Adrenal gland (tissue), 19 donors: ENCODE measurements at places on chromosomes 1 and 21. TPM values are rescaled to one million over a fixed set of nuclear protein-coding genes. Genes with fewer than 3 reads are reported as not detected.

- no peak overlapping the region for H3K27ac ChIP-seq
- H3K27me3 ChIP-seq = no peaks in the 10 kb centered on the region
- H3K36me3 ChIP-seq = no peaks in the 10 kb centered on the region
- H3K4me1 ChIP-seq = no peaks in the 10 kb centered on the region
- H3K4me3 ChIP-seq = no peak overlapping the region
These were observed 35.4 kb downstream of the RSPH1 start for GRCh38 chr21:42460391-42461184.

- peaks cover 4% of the 10 kb centered on the region for H3K4me1 ChIP-seq
- H3K36me3 ChIP-seq = no peaks in the 10 kb centered on the region
- peak; percentile 79 for DNase-seq
- peaks cover 4% of the 10 kb centered on the region for H3K27me3 ChIP-seq
These were observed 37.9 kb upstream of the BTG2 start for GRCh38 chr1:203267347-203267846.

DNA sequence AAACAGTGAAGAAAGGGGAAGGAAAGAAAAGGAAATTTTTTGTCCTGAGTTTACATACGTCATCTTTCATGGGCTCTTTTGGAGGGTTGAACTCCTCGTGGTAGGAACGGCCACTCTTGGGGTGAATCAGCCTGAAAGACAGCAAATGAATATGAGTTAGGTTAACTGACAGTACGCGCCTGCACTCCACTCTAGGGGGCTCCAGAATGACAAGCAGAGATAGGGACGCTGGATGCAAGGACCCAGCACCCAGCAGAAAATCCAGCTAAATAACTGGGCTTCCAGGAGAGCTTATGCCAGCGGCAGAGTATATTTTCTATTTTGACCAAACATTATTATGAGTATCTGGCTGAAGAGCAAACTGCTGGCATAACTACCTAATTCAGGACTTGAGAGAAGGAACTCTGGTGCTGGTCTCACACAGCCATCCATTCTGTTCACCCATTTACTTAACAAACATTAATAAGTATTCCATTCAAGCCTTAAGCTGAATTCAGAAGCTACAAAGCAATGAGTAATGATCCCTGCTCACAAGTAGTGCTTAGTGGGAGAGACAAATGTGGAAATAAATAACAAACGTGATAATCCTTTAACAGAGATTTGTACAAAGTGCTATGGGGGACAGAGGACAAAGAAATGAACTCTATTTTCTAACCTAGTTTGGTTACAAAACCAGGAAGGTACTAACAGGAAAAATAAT is 22.1 kb downstream of the AK2 start:
- no peak overlapping the region for H3K27ac ChIP-seq
- H3K4me3 ChIP-seq = no peak overlapping the region
- H3K4me1 ChIP-seq = peaks cover 20% of the 10 kb centered on the region

The BMP8A gene
- 0.55 TPM for total RNA-seq

- no peak overlapping the region for H3K27ac ChIP-seq
- DNase-seq = no peak
- no peak overlapping the region for H3K4me3 ChIP-seq
- no peaks in the 10 kb centered on the region for H3K36me3 ChIP-seq
- no peaks in the 10 kb centered on the region for H3K4me1 ChIP-seq
These were observed 537.6 kb downstream of the MATN1 start for GRCh38 chr1:30185809-30186208.

The HCRTR1 gene
- total RNA-seq = not detected

DNA sequence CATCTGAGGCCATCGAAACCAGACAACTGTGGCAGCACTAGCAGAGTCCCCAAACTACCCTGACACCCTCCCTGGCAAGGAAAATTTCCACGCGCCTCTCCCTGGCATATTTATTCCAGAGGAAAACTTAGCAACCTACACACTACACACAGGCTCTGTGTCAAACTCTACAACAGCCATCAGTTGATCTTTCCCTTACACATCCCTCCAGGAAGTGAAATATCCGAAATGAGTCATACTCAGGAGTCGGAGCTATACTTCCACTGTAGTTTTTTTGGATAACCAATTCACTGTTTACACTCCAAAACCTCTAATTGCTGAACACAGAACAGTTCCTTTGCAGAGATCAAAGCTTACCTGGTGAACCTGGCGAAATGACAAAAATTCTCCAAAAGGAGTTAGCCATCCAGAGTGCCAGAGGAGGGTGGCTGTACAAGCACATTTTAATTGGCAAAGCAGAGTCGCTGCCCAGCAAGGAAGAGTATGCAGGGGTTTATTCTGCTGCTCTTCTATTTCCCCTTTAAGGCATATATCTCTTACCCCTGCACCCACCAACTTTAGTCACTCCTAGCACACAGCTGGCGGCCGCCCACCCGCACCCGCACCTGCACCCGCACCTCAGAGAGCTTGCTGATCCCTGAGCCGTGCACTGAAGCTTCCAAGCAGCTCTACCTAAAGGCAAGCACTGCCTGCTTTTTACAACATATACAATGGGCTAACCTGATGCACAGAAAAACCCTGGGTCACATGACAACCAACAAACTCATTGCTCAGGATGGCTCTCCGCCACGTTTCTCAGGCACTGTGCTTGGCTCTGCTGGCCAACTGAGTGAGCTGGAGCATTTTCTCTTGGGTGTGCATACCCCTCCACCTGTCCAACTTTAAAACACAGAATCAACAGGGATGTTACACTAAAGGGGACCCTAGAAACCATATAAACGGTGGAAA is 54.9 kb downstream of the CAPZB start:
- no peak overlapping the region for H3K4me3 ChIP-seq
- no peaks in the 10 kb centered on the region for H3K36me3 ChIP-seq
- peak overlapping the region; percentile 76 for H3K27ac ChIP-seq
- H3K4me1 ChIP-seq = peaks cover 42% of the 10 kb centered on the region
- no peaks in the 10 kb centered on the region for H3K27me3 ChIP-seq
